ENCODE measurements at places on chromosomes 6 and 20. TPM values are rescaled to one million over a fixed set of nuclear protein-coding genes. Genes with fewer than 3 reads are reported as not detected.

DNA sequence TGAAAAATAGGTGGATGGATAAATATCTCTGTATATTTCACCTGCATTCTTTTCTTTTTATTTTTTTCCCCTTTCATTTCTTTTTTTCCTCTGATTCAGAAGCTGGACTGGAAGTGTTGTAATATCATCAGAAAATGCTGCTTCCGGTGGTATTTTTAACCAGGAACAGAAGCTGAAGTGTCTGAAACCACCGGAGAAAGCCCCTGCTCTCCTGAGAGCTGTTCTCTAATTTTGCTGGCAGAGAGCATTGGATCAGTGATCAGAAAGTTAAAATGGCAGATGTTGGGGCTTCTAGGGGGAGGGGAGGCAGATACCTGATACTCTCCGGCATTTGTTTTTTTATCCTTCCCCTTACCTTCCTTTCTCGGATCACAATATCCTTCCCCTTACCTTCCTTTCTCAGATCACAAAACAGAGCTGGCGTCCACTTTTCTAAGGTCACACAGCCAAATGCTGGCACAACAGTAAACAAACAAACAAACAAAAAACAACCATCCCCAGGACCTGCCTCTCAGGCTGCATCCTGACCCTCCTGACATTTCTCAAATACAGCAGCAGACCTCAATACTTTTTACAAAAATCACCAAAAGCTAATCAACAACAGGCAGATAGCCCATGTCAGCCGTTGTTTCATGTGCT, 143.2 kb upstream of the ZNF217 start:
- ATAC-seq: peak; percentile 53

Gene CTAGE9
- not detected for total RNA-seq

DNA sequence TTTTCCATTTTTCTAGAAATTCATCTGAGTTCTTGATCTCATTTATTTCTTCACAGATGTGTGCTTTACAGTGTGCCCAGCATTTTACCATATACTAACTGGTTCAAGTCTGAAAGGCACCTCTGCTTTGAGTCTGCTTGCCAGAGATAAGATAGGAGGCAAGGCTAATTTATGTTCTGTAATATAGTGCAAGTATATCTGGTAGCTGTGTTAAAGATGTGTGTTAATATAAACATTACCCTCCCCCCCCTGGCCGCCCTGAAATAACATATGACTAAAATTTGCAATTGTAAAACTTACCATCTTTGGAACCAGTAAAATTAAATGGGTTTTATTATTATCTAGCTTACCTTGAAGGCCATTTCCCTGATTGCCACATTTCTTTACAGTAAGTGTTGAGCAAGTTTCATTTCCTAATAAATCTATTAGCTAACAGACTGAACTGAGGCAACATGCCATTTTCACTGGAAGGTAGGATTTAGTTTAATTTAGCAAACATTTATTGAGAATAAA, 2.7 kb downstream of the FBXO9 start:
- ATAC-seq: no peak

DNA sequence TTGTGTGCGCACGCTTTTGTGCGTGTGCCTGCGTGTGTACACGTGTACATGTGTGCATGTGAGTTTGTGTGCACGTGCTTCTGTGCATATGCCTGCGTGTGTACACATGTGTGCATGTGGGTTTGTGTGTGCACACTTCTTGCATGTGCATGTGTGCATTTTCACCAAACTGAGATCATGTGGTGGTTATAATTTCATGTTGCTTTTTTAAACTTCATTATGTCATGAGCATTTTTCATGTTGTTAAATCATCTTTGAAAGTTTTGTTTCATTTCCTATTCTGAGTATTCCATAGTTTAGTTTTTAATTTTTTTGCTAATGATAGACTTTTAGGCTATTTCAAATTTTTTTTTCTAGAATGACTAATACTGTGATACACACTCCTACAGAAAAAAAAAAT, 6.4 kb upstream of the CST3 start:
- ATAC-seq: no peak

DNA sequence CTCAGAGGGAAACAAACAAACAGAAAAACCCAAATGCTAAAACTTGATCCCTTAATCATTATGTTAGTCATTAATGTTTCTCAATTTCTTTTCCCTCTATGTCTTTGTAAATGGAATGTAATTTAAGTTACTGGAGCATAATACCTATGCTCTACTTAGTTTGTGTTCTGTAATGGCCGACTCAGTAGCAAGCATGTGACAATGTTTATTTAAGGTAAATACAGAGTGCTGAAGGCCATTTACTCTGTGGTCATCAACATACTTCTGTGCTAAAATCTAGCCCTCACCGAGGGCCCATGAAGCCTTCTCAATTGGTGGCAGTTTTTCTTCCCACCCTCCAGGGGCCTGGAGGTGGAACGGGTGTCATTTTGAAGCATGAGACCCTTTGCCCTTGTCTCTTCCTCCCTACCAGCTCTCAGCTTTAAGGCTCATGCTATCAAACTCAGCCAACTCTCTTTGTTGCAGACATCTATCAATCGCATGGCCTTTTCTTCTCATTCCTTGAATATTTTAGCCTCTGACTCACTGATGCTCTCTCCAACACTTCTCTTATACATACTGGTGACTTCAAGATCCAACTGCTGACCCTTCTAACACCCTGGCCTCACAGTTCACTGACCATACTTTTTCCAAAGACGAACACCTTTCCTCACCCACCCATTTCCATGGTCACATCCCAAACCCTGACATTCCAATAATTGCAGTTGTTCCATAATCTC, 48.2 kb downstream of the STX7 start:
- ATAC-seq: no peak

GRCh38 chr6:4888841-4889240, 112.6 kb downstream of the CDYL start:
- no peak for ATAC-seq

GRCh38 chr6:168956141-168956838, 297.4 kb downstream of the THBS2 start:
- ATAC-seq: peak; percentile 24

Gene POPDC3
- total RNA-seq: not detected

DNA sequence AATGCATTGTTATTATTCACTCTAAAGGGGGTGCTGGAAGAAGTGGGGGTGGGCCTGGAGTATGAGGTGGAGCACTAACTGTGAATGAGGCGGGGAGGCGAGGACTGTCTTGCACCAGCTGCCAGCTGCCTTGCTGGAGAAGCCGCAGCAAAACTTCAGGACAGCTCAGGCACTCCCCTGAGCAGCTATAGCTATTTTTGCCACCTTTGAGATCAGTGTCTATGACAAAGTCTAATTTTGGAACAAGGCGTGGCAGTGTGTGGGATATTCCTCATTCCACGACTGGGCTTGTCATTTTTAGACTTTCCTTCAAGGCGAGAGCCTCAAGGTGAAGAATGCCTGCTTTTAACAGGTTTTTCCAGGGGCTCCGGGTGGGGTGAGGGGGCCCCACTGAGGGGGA, 143.8 kb downstream of the DOK5 start:
- no peak for ATAC-seq

Gene NUP43
- 84.8 TPM for total RNA-seq

Gene SOBP
- not detected for total RNA-seq

DNA sequence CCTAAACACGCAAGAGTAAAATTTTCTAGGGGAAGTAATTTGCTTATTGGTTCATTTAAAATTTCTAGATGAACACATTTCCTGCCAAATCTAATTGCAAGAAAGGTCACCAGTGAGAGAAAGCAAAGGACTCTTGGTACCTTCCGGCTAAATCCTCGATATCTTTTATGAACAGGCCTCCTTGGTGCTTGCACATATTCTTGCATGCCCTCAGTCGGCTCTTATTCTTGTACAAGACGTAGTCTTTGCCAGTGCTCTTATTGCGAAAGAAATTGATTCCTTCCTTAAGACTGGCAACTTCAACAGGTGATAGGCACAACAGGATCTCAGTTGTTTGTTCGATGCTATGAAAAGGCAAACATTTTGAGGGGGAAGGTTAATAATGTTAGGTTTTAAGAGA, 141.7 kb upstream of the CARMIL1 start:
- ATAC-seq: no peak

DNA sequence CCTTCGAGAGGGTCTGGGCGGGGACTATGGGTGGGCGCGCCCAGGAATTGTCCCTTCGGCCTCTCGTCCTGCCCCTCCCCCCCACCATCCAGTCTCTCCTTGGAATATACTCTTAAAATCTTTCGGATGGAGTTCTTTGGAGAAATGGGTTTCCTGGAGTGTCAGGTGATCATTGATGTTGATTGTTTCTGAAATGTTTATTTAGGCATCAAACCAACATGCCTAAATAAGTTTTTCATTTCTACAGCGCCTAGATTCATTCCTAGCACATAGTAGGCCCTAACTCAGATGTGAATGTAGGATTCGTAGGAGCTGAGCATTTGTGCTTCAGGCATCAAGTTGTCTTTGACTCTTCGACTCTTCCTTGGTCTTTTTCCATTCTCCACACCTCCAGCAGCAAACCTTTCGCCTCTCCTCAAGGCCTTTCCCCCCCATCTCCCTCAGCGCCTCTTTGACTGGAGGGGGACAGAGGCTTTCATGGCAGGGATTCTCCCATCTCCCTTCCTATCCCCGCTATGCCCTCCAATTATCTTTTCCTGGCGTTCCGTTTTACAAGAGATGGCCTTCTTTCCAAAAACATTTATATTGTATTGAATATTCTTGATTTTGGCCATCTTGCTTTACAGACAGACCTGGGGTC, 610 bp downstream of the CASP8AP2 start:
- no peak for ATAC-seq

Gene FKBP1C
- not detected for total RNA-seq

Gene TMEM239
- total RNA-seq: not detected

GRCh38 chr6:47345761-47346160, 36.1 kb upstream of the TNFRSF21 start:
- no peak for ATAC-seq

Gene SPO11
- not detected for total RNA-seq

Gene TRIM39
- 12.4 TPM for total RNA-seq

Gene C6orf52
- total RNA-seq: not detected

Gene TSBP1
- not detected for total RNA-seq

DNA sequence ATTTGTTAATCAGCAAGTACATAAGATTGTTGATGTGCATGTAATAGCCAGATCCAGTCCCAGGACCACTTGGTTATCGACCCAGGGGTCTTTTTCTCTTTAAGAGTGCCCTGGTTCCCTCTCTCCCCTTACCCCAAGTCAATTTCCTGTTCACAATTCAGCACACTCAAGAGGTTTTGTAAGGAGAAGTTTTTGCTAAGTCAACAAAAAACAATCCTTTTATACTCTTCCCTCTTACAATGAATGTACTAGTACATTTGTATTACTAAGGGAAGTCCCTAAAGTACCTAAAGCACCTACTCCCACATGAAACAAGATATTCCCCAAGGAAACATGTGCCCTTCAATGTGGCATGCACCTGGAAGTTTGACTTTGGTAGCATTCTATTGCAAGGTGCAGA, 1.6 kb upstream of the NT5DC1 start:
- no peak for ATAC-seq

- ATAC-seq: no peak
These were observed 638 bp downstream of the BLCAP start for GRCh38 chr20:37526839-37527637.

Gene OXT
- not detected for total RNA-seq

DNA sequence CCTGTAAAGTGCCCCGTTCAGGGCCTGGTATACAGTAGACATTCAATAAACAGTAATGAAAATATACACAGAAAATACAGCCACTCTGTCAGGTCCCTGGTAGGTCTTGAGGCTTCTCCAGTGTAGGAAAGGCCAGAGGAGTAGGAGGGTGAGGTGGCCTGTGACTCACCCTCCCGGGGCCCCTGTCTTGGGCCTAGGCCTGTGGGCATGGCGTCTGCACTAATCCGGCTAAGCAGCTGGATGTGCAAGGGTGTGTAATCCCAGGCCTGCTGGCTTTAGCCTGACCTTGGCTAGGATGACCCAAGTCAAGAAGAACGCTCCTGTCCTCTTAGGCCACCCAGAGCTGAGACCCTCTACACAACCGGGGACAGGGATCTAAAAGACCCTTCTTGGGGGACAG, 84.9 kb downstream of the KCNB1 start:
- peak; percentile 29 for ATAC-seq

Gene ANKRD6
- 1.6 TPM for total RNA-seq

Gene LIN28B
- not detected for total RNA-seq

Gene EYA4
- total RNA-seq: not detected

- ATAC-seq: no peak
These were observed 1424.8 kb upstream of the EYS start for GRCh38 chr6:67131827-67132226.

DNA sequence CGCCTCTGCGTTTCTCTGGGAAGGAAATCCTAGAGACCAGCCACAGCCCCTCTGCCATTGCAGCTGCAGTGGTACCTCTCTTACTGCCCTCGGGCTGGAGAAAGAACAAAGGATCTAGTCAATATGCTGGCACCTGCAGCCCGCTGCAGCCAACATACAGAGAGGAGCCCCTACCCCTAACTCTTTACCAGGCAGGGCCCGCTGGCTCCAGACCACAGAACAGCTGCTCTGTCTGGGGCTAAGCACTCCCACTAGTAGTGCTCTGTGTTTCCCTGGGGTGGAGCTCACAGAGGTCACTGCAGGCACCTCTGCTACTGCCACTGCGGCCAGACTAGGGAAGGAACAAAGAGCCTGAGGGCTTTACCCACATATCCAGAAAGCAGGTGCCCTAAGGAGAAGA, 93.8 kb upstream of the IMPG1 start:
- no peak for ATAC-seq

Gene TFAP2C
- total RNA-seq: not detected

DNA sequence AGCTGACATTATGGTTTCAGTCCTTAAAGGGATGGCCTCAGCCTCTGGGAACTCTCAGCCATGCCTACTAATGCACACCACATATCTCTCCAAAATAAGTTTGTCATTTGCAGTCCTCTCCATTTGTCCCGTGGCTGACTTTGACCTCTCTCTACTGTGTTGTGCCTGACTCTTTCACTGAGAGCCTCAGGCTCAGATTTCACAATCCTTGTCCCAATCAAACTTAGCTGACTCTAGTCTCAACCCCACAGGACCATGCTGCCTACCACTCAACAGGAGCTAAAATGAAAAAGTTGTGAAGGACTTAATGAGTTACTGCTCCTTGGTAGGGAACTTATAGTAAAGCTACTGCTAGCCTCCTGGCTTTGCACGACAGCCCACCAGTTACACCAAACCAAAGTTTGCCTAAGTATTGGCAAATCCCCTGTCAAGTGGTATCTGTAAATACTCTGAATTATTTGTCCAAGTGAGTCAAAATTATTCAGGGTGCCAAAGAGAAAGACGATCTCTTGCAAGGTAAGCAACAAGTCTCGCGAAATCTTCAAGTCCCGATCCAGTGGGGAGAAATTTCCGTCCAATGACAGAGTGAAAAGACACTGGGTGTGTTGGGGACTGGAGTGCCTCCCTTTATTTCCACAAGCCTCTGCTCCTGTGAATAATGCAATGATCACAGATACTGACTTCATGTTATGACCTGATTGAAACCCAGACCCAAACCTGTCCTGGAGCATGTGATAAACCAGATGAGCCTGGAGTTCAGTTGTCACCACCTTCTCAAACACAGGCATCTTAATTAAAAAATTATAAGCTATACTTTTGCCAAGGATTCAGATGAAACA, 124.4 kb upstream of the FOXQ1 start:
- ATAC-seq: no peak

All from activated T-helper 17 cell treated with anti-CD3 and anti-CD28 coated beads, Interleukin-2, amount 50 U/mL, for 72 hours (primary cell).